GOT3 (cell line): ENCODE measurements at places on chromosomes 1 and 21.

GRCh38 chr1:232378266-232379062 is 251.5 kb downstream of the SIPA1L2 start:
- DNase-seq = no peak

DNA sequence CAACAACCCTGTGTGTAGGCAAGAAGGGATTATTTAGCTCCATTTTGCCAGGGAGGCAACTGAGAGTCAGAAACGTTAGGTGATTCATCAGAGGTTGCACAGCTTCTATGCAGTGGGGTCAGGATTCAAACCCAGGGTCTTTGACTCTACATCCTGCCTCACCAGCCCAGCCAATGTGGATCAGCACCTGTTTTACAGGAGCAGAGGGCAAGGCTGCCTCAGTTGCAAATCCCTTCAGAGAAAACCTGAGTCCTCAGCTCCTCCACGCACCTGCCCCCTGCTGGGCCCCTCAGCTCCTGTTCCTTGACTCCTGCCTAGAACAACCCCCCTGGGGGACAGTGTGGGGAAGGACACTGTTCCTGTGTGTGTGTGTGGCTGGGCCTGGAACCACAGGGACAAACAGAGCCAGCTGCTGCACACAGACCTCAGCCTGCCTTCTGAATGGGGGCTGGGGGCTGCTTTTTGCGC is 61.6 kb downstream of the LRRN2 start:
- no peak for DNase-seq

DNA sequence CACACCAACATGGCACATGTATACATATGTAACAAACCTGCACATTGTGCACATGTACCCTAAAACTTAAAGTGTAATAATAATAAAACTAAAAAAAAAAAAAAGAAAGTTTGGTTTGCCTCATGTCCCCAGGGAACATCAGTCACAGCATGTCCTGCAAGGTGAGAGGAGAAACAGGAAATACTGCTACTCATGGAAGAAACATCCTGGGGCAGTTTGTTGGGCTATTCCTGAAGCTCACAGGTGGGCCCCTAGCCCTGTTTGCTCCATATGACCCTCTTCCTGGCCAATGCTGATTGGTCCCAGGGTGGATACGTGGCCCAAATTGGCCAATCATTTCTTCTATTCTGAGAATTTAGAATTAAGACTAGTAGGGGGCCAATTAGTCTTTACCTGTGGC is 103.4 kb upstream of the ADAR start:
- DNase-seq = no peak

DNA sequence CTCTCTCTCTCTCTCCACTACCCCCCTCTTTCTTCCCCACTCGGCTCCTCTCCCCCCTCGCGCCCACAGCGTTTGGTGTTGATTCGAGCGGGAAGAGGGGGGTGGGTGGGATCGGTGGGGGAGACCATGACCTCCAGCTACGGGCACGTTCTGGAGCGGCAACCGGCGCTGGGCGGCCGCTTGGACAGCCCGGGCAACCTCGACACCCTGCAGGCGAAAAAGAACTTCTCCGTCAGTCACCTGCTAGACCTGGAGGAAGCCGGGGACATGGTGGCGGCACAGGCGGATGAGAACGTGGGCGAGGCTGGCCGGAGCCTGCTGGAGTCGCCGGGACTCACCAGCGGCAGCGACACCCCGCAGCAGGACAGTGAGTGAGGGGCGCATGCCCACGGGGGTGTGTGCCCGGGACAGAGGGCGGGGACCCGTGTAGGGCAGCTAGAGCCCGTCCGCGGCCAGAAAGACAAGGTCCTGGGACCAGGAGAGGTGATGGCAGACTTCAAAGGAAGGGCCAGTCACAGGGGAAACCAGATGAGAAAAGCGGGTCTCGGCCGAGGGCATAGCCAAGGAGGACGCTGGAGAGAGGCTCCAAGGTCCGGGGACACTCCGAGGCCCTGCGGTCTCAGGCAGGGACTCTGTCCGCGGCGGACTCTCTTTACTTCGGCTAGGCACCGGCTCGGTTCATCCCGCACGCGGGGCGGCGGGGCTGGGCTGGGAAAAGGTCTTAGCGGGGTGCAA is at the start of gene PRRX1:
PRRX1 (plus strand) TSS at position 39 of the 735 bp plus-strand sequence; CDS start at position 127, 88 bp downstream.
- no peak for DNase-seq

GRCh38 chr1:118042501-118042900 is 113.0 kb downstream of the WDR3 start:
- no peak for DNase-seq

- no peak for DNase-seq
Measured at GRCh38 chr1:156247460-156248322, at the start of gene PAQR6. Gene PAQR6 (minus strand): TSS chr1:156248056. CDS start chr1:156246731, 1,325 bp downstream.

GRCh38 chr21:14070049-14070893 is 140.5 kb downstream of the LIPI start:
- DNase-seq = no peak

- DNase-seq = no peak
Measured at GRCh38 chr1:29382851-29383745, 146.8 kb downstream of the PTPRU start.

DNA sequence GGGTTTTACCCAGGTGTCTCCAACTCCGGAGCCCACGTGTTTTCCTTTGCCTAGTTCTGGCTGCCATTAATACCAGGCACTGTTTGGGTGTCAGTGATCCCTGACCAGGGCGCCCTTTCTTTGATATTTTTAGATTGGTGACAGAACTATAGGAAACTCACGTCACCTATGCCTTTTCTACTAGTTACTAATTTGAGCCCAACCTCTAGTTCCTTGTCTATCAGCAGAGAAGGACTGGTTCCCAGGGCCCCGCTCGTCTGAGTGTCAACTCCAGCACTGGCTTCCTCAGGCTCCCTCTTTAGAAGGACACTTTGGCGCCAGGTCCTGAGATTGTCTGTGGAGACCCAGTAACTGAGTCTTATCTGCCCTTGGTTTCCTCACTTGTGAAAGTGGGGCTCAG is 9.4 kb downstream of the MFN2 start:
- DNase-seq = no peak

GRCh38 chr1:155003766-155004351 is 1.3 kb downstream of the ZBTB7B start:
- DNase-seq = no peak

DNA sequence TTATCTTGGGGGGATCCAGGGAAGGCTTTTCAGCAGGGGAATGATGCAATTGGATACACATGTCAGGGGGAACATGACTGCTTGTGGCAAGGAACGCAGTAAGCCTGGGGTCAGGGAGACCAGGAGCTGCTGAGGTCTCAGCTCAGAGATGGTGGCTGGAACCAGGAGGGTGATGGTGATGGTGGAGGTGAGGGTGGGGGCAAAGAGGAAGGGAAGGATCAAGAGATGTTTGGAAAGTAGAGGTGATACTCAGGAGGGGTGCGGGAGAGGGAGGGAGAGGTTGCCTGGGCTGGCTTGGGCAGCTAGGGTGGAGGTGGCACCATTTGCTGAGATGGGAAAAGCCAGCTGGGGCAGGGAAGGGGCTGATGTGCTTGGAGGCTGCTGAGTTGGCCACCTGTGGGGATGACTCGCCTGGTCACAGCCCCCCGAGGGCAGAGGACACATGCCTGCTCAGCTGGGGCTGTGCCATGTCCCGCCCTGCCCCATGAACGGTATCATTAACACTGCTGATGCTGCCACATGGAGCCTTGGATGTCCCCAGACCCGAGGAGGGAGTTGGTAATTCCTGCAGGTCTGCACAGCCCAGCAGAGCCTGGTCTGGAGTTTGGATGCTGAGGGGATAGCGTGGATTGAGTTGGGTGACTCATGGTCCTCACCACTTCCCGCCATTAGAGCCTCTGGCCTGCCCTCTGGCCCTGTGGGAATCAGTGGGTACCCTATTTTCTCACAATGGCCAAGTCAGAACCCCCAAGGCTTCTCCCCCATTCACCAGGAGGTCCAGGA is 6.3 kb upstream of the PADI1 start:
- DNase-seq = no peak

DNA sequence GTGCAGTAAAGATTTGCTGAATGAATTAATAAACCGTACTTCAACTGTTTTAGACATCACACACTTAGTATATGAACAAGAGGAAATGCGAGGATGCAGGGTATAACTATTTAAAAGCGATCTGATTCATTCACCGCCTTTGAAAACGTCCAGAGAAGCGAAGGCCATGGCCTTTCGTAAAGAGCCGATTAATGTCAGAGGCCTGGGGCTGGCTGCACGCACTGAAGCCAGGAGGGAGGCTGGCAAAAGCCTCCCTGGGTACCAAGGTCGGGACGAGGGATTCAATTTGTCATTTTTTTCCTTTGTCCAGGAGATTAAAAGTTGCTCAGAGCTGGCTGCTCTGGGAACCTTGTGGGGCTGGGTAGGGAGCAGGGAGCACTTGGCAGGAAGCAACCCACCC is 307.4 kb downstream of the NPHP4 start:
- no peak for DNase-seq

- DNase-seq = no peak
Measured at GRCh38 chr1:39173995-39174380, 30.5 kb upstream of the MACF1 start.

DNA sequence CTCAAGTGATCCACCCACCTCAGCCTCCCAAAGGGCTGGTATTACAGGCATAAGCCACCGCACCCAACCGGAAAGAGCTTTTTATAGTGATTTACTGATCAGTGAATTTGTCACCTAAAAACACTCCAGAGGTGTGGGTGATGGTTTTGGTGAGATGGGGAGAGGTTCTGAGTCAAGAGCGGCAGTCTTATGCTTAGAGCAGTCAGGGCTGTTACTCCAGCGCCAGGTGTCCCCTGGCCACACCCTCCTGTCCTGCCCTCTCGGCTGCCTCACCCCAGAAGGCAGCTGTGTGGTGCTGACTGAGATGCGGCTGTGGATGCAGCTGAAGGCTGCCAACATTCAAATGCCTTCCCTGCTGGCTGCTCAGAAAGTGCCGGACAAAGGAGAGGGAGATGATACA is 94.5 kb upstream of the LPGAT1 start:
- DNase-seq = no peak

DNA sequence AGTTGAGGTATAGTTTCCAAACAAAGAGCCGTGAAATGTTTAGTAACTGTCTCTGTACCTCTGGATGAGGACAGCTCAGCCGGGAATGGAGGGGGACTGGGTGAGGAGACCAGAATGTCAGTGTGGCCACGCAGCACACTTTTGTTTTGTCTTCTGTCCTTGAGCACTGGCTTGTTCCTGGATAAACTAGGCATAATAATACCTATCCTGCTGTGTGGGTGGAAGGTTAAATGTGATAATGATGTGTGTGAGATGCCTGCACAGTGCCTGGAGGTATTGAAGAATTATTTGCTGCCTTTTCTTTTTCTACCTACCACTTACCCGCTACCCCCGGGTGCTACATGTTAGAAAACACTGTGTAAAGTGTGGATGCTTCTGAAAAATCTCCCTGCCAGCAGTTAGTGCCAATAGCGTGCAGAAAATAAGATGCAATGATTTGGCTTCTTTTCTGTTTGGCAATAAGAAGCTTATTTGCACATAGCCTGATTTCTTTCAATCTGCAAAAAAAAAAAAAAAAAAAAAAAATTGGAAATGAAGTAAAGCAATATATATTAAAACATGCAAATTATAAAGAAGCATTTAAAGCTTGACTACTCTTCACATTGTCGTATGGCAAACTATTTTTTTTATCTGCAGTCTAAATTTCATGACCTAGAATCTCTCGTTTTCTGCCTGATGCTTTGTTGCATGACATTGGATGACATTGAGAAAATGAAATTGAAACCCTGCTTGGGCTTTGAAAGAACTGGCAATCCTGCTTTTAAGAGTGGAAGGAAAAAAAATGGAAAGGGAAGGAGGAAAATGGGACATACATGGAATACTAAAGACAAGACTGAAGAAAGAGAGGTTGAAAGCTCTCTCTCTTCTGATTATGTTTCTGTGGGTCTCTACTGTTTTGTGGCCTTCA is 89.5 kb downstream of the DISC1 start:
- DNase-seq = no peak

GRCh38 chr1:182387566-182387965 is 4.0 kb downstream of the GLUL start:
- DNase-seq = no peak

DNA sequence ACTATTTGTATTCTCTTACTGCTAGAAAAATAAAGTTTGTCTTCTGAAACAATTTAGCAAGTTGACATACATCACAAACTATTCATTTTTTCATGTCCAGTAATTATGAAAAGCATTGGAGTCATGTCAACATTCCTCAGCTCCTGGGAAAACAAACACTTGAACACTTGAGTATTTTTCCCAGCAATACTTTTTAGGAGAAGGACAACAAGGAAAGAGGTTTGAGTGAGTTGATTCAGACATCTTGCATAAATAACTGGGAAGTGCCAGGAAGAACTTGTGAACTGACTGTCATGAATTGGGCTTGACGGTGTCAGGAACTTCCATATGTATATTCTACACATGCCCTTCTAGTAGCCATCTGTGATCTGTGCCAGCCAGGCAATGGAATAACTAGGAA is 195.6 kb downstream of the HMCN1 start:
- DNase-seq = no peak

DNA sequence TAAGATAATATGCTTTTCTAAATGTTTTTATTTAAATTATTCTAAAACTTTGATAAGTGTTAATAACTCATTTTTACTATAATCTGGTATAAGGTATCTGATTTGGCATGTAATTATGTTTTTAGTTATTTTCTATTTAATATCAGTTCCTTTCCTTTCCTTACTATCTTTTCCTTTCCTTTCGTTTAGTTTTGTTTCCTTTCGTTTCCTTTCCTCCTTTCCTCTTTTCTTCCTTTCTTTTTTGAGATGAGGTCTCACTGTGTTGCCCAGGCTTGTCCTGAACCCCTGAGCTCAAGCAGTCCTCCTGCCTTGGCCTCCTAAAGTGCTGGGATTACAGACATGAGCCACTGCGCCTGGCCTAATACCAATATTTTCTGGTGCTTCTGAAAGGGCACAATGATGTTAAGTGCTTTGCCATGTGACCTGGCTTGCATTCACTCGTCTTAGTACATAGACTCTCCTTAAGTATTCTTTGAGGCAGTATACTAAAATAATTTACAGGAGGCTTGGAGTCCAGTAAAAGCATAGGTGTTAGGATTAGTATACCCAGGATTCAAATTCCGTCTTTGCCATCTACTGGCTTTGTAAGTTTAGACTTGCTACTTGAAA is 18.7 kb downstream of the MIER1 start:
- no peak for DNase-seq

- no peak for DNase-seq
Measured at GRCh38 chr21:25508364-25508763, 98.9 kb downstream of the MRPL39 start.

DNA sequence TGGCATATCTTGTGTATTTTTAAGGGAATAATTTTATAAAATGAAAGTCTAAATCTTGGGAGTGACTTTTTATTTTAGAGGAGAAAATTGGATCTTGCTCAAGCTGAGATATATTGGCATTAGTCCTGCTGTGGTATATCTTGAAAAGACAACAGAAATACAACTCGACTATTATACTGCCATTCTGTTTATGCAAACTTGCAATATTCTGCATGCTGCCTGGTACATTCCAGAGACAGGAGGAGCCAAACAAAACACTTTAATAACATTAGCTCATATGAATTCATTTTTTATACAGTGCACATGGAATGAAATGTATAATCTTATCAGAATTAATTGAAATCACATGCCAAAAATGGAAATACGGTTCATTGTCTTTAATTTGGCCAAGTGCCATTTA is 176.0 kb upstream of the NRIP1 start:
- no peak for DNase-seq

- no peak for DNase-seq
Measured at GRCh38 chr21:26070822-26071425, 99.6 kb downstream of the APP start.
